ENCODE measurements at places on chromosomes 7 and 10.

DNA sequence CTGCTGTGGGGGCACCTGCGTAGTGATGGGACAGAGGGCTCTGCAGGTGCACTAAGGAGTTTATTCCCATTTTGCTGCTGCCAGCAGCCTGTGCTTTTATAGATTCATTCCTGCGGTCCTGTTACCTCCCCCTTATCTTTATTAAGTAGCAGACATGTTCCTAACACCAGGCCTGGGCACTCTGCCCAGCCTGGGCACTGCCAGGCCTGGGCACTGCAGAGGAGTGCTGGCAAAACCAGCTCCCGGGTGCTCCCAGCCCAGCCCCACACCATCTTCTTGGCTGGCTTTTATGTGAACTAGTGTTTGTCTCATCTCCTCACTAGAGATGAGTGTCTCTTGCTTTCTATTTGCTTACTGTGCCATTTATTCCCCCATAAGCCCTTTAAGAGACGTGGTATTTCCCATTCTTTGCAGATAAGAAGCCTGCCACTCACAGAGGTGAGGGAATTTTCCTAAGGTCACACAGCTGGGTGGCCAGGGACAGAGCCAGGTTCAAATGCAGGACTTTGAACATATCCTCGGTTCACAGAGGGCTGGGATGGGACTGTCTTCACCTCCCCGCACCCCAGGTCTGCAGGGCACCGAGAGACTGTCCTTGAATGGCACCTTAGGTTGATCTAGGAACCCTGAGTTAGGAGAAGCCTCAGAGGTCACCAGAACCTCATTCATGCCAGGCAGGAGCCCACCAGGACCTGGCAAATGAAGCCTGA lies 14.6 kb upstream of the DRGX start:
- no peak for DNase-seq

- no peak for DNase-seq
These were observed 16.6 kb upstream of the SAMD9L start for GRCh38 chr7:93164766-93165165.

DNA sequence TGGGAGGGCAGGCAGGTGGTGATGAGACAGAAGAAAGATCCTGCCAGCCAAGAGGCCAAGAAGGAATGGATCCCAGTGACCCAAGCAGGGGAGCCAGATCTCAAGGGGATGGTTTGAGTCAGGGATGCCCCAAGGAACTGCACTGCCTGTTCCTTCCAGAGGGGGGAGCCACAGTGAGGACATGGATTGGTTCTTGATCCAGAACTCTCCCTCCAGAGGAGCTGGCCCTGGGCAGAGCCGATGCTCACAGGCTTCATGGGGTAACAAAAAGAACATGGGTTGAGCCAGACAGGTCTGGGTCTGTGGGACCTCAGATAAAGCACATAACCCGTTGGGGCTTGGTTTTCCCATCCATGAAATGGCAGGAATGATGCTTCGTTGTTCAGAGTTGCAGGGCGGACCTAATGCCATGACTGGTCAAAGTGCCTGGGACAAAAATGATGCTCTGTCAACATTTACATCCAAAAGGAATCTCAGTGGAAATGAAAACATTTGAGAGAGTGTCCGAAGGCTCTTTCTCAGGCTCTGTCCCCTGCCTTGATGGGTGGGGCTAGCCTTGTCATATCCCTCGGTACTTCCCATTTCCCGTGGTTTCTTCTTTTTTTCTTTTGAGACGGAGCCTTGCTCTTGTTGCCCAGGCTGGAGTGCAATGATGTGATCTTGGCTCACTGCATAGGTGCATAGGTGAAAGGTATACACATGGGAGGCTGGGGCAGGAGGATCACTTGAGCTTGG lies 4.7 kb upstream of the DENND2A start:
- no peak for DNase-seq

DNA sequence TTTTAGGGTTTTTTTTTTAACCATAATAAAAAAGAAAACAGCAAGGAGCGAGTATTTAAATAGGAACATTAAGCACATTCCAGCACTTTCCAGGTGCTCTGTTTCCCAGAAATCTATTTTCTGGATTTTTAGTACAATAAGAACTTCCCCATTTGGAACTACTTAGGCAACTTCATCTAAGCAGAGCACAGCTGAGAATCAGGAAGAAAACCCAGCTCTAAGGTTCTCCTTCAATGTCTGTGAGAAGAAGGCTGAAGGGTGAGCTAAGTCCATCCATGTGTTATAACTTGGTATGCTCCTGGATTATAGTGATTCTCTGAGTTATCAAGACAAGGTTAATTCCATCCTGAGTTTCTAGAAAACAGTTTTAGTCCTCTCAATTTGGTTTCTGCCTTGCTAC lies 181.9 kb downstream of the CYP26A1 start:
- DNase-seq, result no peak

DNA sequence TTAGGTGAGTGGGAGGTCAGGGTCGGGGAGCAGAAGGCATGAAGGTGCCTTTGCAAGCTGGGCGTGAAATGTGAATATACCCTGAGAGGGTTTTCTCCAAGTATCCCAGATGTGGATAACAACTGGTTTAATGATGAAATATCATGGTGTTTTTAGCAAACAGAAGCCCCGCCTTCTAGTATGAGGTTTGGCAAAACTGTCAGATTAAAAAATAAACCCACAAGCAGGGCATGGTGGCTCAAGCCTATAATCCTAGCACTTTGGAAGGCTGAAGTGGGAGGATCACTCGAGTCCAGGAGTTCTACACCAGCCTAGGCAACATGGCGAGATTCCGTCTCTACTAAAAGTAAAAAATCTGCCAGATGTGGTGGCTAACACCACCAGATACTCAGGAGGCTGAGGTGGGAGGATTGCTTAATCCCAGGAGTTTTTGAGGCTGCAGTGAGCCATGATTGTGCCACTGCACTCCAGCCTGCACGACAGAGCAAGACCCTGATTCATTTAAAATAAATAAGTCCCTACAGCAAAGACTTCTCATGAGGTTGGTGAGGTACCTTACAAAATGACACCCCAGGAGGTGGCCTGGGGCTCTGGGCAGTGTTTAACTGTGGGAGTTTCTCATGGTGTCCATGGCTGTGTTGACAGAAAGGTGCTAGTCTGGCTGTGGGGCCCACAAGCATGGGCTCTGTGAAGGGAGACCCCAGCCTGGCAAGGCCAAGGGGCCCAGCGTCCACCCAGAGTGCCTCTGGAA lies 6.7 kb upstream of the PWWP2B start:
- no peak for DNase-seq

GRCh38 chr10:119516381-119517234 lies 25.9 kb downstream of the RGS10 start:
- DNase-seq, result no peak

- DNase-seq, result no peak
These were observed 8.8 kb downstream of the CCSER2 start for GRCh38 chr10:84337199-84337598.

Data from cardiac fibroblast (primary cell).